ENCODE measurements at places on chromosomes 5 and 9.
A peak's percentile ranks its signal among the peaks of the same experiment; 100 is the strongest.

DNA sequence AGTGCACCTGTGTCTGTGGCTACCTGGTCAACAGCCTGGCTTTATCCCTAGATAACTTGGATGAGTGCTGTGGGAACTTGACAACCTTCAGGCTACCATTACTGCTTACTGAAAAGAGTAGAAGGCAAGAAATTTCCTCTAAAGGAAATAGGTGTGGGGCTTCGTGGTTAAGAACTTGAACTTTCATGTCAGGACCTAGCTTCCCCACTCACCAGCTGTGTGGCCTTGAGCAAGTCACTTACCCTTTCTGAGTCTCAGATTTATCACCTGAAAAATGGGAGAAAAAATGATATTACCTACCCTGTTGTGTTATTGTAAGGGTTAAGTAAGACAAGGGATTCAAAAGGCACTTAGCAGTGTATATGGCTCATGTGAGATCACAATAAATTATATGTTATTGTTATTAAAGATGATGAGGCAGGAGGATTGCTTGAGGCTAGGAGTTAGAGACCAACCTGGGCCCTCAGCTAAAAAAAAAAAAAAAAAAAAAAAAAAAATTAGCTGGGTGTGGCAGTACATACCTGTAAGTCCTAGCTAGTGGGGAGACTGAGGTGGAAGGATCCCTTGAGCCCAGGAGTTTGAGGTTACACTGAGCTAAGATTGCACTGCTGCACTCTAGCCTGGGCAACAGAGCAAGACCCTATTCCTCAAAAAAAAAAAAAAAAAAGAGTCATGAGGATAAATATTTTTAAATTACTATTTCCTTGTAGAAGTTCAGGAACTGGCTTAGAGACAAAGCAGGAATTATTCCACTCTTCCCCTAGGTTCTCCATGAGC lies 97.0 kb upstream of the SPRY4 start:
- no peak for DNase-seq

DNA sequence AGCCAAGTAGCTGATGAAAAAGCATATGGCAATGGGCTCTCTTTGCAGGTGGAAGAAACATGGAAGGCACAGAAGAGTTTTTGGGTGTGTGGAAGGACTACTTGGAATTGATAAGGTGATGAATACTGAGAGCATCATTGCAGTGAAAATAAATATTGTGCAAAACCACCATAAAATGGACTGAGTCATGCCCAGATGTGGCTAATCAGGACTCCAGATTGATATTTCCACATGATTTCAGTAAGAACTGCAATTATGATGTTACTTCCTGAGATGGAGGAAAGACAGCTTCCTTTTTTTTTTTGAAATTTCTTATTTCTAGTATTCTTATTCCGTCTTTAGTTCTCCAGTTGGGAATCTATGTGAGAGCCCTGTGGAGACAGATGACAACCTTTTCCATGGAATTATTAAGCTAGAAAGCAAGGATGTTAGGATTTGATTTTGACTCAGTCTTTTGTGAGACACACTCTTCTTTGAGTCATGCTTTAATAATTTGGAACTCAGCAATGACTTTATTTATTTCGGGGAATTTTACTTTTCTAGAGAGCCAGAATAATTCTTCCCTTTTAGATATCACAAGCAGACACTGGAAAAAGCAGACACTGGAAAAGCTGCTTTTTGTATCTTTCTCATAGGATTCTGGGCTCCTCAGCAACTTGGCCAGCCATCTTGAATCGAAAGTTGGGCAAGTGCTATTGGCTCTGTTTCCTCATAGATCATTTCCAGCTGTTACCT lies 94.2 kb upstream of the VCAN start:
- no peak for DNase-seq

DNA sequence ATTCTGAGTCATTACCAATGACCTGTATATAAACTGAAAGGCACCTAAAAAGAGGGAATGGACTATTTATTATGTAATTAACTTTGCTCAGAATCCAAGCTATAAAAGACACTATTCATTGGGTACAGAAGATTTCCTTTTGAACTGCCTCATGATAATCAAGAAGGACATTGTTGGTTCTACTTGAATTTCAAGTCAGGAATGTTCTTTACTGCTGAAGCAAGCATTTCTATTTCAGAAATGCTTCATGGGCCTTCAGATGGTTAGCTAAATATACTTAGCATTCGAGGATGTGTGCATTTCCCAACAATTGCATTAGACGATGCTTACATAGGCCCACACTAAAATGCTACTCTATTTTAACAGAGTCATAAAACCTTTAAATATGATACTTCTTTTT lies 658.2 kb upstream of the DMAC1 start:
- DNase-seq, result no peak

- DNase-seq, result peak; percentile 31
These were observed 18.3 kb downstream of the AKNA start for GRCh38 chr9:114369216-114370130.

DNA sequence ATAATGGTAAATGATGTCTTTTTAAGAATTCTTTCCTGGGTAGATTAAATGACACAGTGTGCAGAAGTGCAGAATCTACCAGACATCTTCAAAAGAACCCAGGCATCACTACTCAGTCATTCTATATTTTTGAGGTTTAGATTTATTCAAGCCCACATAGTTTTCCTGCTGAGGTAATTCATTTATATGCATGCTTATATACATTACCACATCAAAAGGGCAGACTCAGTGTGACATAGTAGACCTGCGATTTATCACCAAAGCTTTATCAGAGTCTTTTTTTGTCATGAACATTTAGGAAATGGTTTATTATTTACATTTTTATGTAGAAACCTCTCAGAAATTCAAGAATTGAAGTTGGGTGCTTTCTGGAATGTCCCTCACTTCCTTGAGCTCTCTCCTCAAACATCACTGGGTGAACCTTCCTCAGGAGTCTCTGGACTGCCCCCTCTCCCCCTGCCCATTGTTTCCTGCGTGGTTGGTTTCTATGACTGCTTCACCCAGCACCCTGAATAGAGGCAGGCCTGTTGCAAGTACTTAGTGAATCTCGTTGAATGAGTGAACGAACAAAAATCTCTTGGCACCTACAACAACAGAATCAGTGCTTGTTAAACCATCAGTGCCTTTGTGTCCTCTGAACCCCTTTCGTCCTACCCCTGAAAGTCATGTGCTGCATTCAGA lies 42.5 kb downstream of the ADAMTS16 start:
- no peak for DNase-seq

DNA sequence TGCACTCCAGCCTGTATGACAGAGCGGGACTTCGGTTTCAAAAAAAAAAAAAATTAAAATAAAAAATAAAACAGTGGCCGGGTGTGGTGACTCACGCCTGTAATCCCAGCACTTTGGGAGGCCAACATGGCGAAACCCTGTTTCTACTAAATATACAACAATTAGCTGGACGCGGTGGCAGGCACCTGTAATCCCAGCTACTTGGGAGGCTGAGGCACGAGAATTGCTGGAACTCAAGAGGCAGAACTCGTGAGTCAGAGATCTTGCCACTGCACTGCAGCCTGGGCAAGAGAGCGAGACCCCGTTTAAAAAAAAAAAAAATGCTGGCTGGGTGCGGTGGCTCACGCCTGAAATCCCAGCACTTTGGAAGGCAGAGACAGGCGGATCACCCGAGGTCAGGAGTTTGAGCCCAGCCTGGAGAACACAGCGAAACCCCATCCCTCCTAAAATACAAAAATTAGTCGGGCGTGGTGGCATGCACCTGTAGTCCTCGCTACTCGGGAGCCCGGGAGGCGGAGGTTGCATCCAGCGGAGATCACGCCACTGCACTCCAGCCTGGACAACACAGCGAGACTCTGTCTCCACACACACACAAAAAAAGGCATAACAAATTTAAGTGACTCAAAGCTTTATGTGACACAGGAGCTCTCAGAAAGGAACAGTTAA lies 1.5 kb upstream of the NPM1 start:
- no peak for DNase-seq

DNA sequence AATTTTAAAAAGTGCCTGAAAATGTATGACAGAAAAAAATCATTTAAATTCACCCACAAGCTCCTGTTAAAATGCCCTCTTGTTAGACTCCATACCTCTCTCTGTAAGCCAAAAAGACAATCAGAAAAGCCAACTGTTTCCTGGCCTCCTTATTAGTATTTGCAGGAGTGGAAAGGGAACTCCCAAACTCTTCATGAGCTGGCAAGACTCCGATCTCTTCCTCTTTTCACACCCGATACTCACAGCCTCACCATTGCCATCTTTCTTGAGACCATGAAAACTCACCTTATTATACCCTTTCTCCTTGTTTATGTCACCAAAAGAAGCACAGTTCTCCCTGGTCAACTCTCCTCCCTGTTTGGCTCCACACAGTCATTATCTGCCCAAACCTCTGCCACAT lies 197.8 kb downstream of the DMAC1 start:
- no peak for DNase-seq

DNA sequence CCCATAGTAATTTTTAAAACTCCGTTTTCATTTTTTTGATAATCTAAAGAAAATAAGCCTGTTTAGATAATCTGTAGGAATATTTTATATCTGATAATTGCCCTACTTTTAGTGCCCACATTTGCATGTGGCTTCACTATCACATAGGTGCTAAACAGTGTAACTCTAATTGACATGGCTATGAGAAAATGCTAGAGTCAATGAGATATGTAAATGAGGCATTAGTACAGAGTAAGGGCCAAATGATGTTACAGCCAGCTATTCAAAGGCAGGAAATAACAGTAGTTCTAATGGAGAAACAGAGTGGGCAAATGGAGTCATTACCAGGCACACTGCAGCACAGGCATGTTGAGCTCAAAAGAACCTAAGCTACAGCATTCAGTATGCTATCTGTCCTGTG lies 37.3 kb upstream of the GCNT4 start:
- no peak for DNase-seq

DNA sequence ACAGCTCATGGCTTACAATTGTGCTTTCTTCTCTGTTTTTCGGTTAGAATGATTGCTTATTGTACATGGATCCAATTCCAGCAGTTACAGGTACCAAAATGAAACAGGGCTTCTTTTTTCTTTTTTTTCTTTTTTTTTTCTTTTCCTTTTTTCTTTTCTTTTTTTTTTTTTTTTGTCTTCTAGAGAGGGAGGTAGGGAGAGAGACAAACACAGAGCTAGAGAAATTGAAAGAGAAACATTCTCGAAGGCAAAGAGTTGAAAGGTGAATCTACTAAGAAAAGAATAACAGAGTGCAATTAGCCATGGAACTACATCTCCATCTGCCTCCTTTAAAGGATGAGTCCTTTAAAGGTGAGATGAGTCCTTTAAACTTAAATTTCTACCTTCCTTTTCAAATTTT lies 1.0 kb upstream of the EDIL3 start:
- no peak for DNase-seq

- peak; percentile 18 for DNase-seq
These were observed 27.8 kb upstream of the GRPEL2 start for GRCh38 chr5:149317281-149318048.

- no peak for DNase-seq
These were observed 173.2 kb downstream of the PRELID2 start for GRCh38 chr5:145661737-145662485.

GRCh38 chr9:79615038-79615437 lies 43.3 kb downstream of the TLE4 start:
- no peak for DNase-seq

- peak; percentile 86 for DNase-seq
These were observed 156.5 kb downstream of the TRIO start for GRCh38 chr5:14299666-14300065.

GRCh38 chr5:162520878-162521277 lies 453.3 kb downstream of the GABRG2 start:
- no peak for DNase-seq

DNA sequence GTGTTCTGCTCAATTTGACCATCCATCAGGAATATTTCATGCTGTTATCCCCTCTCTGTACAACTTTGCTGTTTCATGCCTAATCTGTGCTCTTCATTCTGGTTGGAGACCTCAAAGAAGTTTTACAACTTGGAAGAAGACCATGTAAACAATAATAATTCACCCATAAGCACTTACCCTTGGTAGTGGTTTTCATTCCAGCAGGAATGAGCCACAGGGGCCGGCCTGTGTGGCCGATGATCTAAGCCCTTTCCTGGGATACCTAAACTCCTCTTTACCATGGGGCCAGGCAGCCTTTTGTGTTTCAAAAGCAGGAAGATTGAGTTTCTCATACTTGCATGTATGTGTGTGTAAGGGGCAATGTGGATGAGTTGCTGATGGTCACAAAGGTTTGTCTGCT lies 165.0 kb downstream of the FGF1 start:
- DNase-seq, result no peak

DNA sequence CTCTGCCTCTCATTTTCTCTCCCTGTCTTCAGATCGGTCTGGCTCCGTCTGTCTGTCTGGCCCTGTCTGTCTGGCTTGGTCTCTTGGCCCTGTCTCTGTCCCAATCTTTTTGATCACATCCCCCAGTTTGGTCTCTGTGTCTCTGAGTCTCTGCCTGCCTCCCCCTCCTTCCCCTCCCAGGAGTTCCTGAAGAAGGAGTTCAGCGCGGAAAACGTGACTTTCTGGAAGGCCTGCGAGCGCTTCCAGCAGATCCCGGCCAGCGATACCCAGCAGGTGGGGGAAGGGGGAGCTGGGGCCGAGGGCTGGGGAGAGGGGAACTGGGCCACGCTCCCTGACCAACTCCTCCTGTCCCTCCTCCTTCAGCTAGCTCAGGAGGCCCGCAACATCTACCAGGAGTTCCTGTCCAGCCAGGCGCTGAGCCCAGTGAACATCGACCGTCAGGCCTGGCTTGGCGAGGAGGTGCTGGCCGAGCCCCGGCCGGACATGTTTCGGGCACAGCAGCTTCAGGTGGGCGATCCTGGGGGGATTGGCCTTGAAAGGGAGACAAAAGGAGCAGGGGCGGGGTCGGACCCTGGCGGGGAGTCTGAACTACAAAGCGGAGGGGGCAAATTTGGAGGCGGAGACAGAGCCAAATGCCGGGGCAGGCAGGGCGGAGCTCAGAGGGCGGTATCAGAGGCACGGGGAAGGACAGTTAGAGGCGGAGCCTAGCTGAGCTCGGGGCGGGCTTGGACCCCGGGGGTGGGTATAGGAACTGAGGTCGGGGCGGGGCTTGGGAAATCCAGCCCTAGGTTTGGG lies 9.0 kb downstream of the RGS14 start:
- DNase-seq, result peak; percentile 39

DNA sequence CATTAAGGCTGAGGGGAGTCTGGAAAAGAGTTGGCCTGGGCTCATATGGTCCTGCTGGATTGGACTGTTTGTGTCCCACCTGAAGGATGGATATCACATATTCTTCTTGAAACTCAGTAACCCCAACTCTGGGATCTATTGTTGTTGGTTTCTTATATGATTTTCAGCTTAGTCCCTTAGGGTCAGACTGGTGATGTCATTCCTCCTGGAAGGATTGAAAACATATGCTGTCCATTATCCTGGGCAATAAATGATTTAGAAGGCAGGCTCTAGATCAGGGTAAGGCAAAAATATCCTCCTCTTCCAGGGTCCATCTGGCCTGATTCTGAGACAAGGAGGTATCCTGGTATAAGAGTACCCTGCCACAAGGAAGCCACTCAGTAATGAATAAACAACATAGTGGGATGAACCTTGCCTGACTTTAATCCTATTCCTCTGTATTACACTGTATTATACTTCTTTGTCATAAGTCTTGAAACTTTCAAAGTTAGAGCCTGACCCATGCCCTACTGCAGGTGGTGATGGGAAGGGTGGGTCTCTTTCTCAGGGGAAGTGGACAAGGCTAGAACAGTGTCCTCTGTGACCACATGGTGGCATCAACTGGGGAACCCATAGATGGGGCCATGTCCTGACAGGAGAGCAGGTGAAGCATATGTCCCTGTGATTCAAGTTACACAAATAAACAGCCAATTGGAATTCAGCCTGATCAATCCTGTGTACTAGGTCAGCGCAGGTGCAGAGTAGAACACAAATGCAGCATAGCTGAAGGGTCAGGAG lies 454.4 kb upstream of the TRPC7 start:
- DNase-seq, result no peak

- peak; percentile 44 for DNase-seq
These were observed 69.0 kb upstream of the GRAMD2B start for GRCh38 chr5:126354012-126354857.

Data from NCI-H524 (cell line).